ENCODE measurements at places on chromosomes 2 and 18.

- no peak for DNase-seq
Observed at GRCh38 chr2:157940024-157940423, 63.9 kb upstream of the ACVR1 start.

DNA sequence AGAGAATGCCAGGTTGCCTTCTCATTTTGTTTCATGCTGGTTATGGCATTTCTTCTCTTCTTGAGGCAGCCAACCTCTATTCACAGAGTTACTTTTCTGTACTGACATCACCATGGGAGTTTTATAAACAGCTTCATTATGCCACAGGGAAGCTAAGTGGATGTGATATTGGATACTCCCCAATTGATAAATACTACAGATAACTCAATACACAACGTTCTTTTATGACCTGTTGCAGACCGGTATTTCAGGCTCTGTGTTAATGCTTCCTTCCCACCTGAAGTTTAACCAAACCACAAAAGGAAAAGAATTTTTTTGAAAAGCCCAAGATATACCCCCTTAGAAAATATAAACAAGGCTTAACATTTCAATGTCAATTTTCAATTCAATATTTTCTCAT lies 258.3 kb upstream of the SOX11 start:
- no peak for DNase-seq

DNA sequence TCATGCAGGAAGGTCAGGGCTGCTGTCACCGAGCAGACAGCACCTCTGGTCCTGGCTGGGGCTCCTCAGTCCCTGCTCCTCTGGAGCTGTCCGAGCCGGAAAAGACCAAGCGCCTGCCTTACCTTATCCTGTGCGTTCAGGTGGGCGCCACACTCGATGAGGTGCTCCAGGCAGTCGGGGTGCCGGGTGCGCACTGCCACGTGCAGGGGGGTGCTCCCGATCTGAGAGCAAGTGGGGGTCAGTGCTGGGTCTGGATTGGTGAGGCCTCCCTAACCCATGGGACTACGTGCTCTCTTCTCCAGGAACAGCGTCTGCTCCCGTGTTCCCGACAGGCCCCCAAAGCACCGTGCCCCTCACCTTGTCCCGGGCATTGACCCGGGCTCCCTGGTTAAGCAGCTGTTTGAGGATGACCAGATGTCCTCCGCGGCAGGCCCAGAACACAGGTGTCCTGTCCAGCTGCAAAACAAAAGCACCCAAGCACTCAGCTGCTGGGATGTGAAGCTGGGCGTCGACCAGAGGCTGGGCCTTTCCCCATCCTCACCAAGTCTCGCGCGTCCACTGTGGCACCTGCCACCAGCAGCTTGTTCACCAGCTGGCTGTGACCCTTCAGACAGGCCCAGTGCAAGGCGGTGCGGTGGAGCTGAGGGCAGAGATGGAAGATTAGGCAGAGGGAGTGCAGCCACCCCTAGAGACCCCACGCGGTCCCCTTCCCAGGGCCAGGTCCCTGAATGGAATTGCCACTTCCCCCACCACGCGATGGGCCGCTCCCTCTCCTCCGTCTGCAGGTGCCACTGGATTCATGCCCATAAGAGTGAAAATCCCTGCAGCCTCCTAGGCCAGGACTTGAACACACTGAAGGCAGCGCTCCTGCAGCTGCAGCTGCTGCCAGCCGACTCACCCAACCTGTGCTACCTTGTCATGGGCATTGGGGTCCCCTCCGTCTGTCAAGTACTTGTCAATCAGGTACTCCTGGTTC lies 3.7 kb downstream of the ANKRD23 start:
- no peak for DNase-seq

DNA sequence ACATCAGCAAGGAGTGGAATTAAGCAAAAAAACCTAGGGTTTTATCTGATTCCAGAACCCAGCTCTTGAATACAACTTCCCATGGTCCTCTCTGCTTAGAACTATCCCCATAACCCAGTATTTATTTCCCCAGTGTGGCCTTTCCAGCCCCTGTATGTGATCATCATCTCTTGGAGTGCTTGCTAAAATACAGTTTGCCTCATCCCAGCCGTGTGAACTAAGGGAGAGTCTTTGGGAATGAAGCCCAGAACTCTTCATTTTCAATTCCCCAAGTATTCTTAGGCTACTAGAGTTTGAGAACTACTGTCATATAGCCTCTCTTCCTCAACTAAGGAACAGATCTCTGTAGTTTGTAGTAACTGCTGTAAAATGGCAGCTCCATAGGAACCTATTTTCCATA lies 173.1 kb downstream of the LCLAT1 start:
- no peak for DNase-seq

DNA sequence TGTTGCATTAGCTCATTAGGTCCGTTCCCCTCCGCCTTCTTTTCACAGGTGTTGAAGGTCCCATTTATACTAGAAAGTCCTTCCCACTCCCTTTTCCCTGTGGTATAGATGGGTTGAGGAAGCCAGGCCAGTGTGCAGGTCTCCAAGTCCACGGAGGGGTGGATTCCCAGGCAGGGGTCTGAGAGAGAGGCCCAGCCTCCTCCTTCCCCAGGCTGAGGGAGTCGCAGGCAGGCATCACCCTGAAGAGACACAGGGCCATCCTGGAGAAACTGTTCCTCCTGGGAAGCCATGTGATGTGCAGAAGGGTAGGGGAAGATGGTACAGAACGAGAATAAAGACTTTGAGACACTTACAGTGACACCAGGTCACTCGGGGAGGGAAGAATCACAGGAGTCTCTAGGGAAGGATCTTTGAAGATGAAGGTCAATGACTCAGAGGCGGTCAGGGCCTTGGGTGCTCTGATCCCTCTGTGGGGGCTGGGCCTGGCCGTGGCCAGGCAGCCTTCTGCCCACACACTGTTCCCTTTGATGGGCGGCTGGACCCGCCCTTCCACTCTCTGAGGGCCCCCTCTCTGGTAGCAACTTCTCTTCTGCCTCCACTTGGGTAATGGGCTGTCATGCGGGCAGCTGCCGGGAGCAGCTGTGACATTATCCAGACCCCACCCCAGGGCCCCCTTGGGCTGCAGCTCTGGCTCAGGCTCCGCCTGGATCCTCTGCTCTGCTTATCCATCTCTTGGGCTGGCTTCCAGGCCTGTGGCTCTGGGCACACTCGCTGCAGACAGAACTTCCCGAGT lies 45.1 kb downstream of the RHOB start:
- no peak for DNase-seq

- no peak for DNase-seq
Observed at GRCh38 chr2:155298001-155298400, 599.5 kb downstream of the KCNJ3 start.

GRCh38 chr2:102848366-102848839 lies 86.6 kb downstream of the TMEM182 start:
- DNase-seq, result no peak

DNA sequence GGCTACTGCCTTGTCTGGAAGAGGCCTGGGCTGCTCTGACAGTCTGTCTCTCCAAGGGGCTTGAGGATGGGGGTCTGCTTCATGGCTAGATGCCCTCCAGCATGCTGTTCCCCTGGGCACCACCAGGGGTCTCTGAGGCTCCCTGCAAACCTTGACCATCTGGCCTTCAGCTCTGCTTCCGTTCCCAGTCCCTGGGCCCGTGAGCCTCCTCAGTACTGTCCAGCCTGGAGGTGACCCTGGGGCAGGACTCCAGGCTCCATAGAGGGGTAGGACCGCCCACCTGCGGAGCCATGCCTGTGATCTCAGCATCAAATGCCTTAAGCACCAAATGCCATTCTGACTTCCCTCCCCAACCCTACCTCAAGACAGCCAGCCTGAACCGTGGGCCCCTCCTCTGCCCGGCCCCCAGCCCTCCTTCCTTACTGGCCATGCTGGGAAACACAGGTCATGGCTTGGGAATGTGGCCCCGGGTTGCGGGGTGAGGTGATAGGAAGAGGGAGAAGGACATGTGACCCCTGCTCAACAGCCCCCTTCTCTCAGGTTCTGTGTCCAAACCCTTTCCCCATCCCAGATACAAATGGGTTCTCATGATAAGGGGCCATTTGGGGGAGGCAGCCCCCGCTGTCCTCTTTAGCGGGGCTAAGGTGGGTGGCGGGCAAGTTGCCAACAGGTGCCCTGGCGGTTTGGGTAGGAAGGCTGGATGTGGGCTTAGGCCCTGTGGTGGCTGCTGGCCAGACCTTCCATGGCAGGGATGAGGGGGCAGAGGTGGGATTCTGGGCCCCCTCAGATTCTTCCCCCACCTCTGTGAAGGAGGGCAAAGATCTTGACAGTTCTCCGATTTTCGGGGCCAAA lies 25.0 kb downstream of the SPEG start:
- DNase-seq, result no peak

DNA sequence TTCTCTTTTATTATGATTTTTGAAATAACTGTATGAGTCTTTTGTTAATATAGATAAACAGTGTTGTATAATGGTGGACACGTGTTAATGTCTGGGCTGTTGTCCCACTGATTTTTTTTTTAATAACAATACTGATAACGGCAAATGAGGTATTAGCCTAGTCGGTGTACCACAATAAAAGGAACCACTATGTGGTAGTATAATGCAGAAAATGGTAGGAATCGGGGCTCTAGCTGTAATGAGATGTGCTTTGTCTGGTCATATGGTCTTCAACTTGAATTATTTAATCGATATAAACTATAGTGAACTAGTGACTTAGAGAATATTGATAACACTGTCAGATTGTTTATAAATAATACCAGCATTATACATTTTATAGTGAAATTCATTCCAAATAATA lies 517.9 kb upstream of the SPHKAP start:
- DNase-seq, result no peak

DNA sequence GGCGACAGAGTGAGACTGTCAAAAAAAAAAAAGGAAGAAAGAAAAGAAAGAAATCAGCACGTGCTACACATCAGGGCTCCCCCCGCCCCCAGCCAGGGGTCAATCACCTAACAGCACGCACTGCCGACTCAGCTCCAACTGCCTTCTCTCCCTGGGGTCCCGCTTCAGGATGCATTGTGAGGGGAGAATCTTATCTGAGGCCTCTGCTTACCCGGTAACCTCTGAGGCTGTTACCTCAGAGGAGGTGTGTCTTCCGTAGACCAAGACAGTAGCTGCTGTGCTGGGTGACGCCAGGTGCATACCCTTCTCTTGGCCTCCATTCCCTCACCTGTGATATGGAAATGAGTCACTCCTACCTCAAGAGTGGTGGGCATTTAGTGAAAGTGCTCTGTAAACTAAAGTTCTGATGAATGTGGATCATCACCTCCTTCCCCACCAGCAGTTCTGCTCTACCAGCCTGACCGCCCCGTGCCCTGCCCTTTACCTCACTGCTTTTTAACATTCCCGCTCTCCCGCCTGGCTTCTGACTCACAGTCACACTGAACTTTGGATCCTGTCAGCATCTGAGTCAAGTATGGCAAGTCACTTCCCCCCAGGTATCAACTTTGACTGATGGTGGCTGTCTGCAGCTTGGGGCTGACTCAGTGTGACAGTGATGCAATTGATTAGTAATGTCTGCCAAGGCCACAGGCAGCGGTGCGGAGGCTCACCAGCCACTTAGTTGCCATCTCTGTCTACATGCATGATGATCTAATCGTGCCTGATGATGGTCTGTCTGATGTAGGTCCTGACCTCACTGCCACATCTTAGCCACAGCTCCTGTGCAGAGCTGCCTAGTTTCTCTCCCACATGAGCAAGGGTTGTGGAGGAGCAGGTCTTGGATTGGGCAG lies 20.1 kb downstream of the ARID5A start:
- DNase-seq, result peak; percentile 36

DNA sequence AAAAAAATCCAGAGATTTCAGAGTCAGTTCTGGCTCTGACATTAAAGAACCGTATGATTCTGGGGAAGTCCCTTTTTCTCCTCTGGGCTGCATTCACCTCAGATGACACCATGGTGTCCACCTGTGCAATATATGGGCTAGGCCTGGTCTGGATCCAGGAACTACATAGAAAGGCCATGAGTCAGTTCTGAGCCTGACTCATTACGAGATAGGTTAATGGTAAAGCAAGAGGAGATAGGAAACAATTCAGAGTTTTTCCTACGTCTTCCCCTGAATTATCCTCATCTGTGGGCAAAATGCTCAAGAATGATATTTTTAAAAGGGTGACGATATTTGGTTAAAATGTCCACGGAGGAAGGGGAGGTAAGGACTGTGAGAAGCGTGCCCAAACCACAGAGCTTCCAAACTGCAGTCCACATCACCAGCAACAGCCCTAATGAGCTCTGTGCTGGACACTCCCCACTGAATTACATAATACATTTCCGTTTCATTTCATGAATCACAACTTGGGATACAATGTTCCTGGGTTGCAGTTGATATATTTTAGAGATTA lies 180.1 kb upstream of the OSR1 start:
- DNase-seq, result no peak

- DNase-seq, result no peak
Observed at GRCh38 chr2:6186332-6187151, 494.4 kb downstream of the SOX11 start.

GRCh38 chr18:11047817-11048216 lies 101.6 kb downstream of the PIEZO2 start:
- no peak for DNase-seq

GRCh38 chr2:230128623-230129342 lies 60.1 kb upstream of the SLC16A14 start:
- no peak for DNase-seq

GRCh38 chr2:70111752-70112591 lies 24.7 kb downstream of the PCBP1 start:
- no peak for DNase-seq

DNA sequence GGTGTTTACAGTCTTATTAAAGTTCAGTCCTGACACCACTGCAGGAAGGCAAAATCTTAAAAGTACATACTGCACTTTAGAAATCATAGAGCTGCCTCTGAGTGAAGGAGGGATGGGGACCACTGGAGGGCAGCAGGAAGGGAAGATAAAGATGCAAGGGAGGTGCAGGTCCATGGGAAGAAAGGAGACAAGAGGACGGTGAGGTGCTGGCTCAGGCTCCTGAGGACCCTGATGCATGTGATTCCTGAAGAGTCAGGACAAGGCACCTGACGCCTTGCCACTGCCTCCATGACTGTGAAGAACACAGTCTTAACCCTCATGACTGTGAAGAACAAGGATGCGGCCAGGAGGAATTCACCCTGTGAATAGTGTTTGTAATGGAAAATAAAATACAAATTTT lies 116.2 kb upstream of the NPAS2 start:
- no peak for DNase-seq

DNA sequence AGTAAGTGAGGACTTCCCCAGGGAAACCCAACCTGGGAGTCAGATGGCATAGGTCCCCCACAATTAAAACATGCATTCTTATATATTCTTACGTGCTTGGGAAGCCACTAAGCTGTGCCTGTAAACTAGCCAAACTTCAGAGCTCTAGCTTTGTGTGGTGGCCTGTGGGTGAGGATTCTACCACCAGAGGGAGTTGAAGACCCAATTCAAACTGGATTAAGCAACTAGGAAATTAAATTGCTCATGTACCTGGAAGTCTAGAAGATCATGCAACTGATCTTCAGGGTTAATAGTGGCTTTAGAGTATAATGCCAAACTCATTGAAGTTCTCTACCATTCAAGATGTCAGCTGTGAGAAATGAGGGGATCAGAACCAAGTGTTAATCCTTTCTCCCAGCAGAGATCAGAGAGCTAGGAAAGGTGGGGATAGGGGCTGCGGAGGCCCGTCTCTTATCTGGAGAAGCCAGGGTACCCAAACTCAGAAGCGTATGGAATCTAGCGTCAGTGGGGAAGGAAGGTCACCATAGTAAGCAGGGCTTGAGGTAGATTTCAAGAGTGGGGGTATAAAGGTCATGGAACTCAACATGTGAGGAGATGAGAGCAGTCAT lies 53.2 kb upstream of the CCDC85A start:
- no peak for DNase-seq

- no peak for DNase-seq
Observed at GRCh38 chr2:207768168-207768865, 1.4 kb downstream of the FZD5 start.

GRCh38 chr2:85164145-85164569 lies 31.0 kb downstream of the TCF7L1 start:
- no peak for DNase-seq

- DNase-seq, result no peak
Observed at GRCh38 chr18:49863769-49864621, 50.7 kb upstream of the ACAA2 start.

Measured in activated CD4-positive, CD25-positive, alpha-beta regulatory T cell treated with anti-CD3 and anti-CD28 coated beads, Interleukin-2, amount 50 U/mL, for 16 hours (primary cell).